Stimulated activated CD4-positive, alpha-beta T cell treated with anti-CD3 and anti-CD28 coated beads, Interleukin-1b, Interleukin-23, amount 100 ng/mL, for 48 hours (primary cell): ENCODE measurements at places on chromosomes 4 and X.

GRCh38 chr4:105042451-105042850 is 104.2 kb upstream of the TET2 start:
- no peak for DNase-seq

DNA sequence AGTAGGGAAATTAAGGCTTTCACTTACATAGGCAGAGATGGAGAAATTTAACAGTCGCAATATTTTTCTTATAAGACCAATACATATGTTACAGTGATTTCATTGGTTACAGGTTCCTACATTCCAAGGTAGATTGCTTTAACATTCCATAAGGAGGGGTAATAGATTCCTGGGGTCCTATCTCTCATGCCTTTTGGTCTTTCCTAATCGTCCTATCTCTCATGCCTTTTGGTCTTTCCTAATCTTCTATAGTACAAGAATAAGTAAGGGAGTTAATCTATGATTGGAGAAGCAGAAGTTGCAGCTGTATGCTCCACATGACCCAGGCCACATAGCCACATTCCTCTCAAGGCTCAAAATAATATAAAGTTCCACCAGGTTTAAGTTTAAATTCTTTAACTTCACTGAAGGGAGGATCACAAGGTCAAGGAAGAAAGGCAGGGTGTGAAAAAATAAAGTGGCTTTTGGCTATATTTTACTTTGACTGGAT is 285.0 kb upstream of the BOD1L1 start:
- DNase-seq: no peak

- DNase-seq: peak; percentile 8
Observed at GRCh38 chrX:136525738-136526606, 6.0 kb upstream of the VGLL1 start.

DNA sequence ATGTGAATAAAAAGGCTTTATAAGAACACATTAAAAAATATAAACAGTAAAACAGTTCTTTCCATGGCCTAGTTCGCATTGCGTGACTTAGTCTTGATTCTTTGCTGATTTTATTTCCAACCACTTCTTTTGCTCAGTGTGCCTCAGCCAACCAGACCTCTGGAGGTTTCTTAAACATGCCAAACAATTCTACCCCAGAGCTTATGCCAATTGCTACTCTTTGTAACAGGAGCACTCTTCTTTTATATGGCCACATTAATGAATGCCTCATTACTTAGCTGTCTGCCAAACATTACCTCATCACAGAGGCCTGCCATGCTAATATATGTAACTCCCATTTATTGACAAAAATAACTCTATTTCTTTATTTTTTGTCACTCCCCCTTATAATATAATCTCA is 202.3 kb downstream of the NDST4 start:
- DNase-seq: no peak

DNA sequence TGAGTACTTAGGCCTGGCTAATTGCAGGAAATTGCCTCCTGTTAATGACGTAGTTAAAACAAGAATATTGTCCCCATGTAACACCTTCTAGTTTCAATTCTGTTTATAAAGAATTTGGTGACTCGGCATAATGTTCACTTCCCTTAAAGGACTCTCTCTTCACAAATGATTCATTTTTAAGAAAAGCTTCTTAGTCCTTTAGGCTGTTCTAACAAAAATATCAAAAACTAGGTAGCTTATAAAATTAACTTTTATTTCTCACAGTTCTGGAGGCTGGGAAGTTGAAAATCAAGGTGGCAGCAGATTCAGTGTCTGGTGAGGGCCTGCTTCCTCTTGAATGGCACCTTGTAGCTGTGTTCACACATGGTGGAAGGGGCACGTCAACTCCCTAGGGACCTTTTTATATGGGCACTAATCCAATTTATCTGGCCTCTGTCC is 23.8 kb downstream of the COL25A1 start:
- DNase-seq: no peak

DNA sequence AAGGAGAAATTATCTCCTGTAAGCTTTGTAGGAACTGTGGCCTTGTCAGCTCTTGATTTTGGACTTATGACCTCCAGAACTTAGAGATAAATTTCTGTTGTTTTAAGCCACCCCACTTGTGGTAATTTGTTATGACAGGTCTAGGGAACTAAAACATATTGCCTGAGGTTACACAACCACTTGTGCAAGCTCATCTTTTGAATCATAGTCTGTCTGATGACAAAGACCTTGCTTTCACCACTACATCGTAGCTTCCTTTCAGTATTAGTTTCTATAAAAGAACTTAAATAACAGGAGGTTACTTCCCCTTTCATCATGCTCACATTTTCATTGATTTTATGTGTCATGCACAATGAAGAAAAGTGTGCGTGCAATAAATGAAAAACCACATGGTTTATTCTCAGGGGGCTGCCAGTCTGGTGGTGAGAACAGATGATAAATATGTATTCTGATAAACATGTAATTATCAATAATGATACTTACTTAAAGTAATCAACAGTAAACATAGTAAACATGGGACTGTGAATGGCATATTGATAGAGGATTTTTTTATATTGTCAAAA is 690.0 kb upstream of the HS3ST1 start:
- DNase-seq: no peak

DNA sequence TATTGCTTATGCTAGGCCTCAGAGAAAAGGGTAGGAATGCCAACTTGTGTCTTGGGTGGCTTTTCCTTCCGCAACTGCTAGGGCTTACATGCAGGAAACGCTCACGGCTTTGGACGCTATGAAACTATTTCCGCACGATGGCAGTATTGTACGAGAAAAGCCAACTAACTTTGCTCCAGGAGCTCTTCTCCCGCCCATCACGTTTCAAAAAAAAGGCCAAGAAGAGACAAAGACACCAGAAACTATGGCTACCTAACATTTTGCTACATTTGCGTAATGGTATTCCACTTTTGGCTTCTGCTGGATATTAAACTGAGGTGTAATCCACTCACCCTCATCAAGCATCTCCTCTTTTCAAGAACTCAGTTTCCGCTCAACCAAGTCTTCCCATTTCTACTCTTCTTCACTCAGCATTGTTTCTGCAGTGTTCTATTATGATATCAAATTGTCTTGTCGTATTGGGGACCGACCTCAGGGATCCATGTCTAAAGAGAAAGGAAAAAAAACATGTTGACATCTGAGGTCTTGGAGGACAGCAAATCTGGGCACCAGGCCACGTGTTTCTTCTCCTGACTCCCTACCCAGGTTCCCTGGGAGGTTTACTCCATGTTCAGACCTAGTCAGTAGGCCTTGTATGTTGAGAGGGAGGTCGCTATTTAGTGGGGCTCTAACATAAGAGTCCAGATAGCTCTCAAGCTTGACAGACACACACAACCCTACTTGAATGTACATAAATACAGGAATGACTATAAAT is 239.4 kb upstream of the STK26 start:
- DNase-seq: no peak
